Cerebellar nuclear complex (tissue), 1 donor: ENCODE measurements at places on chromosomes 6 and 20.

GRCh38 chr6:152049502-152049901, 242.0 kb downstream of the ESR1 start:
- DNase-seq = no peak

DNA sequence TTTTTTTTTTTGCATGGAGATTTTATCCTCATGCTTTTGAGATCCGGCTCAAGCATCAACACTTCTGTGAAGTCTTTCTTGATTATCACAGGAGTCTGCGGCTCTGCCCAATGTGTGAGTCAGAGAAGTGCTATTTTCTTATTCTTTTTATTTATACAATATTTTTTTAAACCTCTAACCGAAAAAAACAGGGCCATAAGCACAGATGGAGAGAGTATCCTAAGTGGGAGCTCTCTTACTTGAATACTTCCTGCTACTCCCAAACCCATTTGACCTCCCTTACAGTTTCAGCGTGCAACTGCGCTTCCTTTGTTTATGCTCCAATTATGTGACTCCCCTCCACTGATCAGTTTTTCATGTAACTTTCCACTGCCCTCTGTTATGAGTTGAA, 8.7 kb upstream of the ATXN1 start:
- no peak for DNase-seq

GRCh38 chr6:16681260-16681873, 79.9 kb downstream of the ATXN1 start:
- DNase-seq = no peak

- DNase-seq = no peak
Observed at GRCh38 chr6:17665132-17665531, 41.6 kb downstream of the NUP153 start.

GRCh38 chr20:22531756-22532155, 52.6 kb downstream of the FOXA2 start:
- DNase-seq = no peak

GRCh38 chr20:25223765-25224720, 23.8 kb upstream of the PYGB start:
- no peak for DNase-seq
